ENCODE measurements at places on chromosomes 12 and 14.

DNA sequence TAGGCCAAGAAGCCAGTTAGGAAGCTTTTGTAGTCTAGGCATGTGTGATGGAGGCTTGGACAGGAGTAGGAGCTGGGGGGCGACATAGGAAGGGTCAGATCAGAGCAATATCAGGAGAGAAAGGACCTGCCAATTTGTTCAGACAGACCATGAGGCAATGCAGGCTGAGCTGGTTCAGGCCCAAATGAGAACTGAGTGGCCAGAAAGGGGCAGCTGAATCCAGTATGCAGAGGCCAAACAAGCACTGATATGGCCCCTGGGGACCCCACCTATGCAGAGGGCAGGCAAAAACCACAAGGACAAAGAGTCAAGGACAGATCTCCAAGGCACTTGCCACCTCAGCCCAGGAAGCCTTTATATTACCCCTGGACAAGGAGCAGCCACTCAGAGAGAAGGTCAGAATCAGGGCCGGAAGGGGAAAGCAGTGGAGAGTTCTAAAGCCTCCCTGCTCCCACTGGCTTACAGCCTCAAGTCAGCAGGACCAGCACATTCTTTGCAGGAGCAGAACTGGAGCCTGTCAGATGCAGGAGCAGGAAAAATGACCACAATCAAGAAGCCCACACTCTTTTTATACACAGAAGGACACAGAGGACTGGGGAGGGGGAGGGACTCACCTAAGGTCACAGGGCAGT, 37.2 kb downstream of the CLMN start:
- DNase-seq, result no peak

- DNase-seq, result no peak
These were observed 190.6 kb downstream of the TTC8 start for GRCh38 chr14:89015016-89015415.

- DNase-seq, result no peak
These were observed 91.1 kb downstream of the SRRM4 start for GRCh38 chr12:119072440-119072839.

DNA sequence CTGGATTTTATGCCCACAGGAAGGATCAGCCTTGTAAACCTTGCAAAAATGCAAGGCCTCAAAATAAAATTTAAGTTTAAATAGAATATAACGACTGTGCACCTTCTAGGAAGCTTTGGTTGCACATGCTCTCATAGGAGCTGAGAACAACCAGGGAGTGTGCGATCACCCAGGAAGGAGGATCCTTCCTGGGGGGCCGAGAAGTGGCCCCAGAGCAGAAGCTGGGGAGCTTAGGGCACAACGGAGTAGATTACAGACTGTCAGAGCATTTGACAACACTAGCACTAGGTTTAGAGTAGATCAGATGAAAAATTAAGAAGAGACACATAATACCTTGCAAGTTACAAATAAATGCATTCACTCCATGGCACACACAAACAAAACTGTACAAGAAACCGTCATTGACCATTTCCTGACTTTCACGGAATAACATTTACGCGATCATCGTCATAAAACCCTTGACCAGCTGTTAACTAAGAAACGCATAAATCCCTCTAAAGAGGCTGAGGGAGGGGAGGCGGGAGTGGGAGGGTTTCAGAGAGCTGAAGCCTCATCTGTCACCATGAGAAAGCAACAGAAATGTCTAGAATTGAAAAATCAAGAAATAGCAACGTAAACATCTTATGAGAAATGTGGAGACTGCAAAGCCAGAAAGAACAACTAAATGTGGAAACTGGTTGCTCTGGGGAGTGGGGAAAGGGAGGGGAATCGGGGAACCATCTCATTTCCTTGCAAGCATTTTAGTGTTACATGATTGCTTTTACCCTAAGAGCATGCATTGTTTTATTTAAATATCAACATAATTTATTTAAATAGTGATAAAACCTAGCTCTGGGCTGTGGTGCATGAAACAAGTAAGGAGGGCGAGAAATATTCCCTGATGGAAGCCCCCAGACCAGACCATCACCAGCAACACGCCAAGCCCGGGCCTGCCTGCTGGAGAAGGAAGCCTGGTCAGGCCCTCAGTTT, 13.1 kb upstream of the CCDC85C start:
- no peak for DNase-seq

DNA sequence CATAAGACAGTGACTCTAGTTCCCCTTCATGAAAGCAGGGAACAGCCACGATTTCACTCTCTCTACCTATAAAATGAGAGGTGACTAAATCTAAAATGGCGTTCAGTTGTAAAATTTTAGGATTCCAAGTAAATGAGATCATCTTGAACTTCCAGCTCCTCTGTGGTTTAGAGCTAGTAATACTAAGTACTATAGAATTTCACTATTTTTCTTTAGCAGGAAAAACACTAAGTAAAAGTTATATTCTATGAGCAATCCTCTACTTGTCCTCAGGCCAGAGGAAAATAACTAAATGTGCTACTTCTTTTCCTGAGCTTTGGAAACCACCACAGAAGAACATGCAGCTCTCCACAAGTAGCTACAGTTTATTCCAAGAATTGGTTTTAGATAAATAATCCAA, 55.6 kb downstream of the NIN start:
- no peak for DNase-seq

- DNase-seq, result no peak
These were observed 19.7 kb downstream of the HAL start for GRCh38 chr12:95976416-95976832.

DNA sequence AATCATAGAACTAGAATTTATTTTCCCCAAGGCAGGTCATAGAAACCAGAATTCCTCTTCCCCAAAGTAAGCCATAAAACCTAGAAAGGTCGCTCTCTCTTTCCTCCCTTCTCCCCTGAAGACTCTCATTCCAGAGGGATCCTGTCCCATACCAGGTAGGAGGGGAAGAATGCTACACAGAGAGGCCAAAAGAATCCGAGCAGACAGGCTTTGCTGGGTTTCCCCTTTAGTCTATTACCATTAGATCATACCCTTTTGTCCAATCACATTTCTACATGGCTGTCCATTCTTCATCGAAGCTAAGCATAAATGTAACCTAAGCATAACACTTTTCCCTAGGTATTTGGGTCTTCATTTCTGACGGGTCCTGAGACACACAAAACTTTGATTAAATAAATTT, 204.5 kb downstream of the SPTSSA start:
- no peak for DNase-seq

DNA sequence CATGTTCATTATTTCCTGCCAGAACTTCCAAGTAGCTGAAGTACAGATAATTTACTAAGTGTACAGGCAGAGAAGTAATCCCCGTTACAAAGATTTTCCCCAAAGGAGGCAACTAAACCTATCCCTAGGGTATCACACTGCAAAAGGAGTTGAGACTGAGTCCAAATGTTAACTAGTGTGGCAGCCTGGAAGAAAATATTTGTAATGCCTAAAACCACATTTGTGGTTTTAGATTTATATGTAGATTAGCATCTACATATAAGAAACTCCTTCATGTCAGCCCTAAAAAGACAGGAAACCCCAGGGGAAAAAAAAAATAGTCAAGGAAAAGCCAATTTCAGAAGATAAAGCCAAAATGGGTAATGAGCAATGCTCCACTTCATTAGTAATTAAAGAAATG, 1.4 kb upstream of the RNASE12 start:
- DNase-seq, result no peak

GRCh38 chr14:33793398-33794110, 157.3 kb downstream of the EGLN3 start:
- no peak for DNase-seq

GRCh38 chr12:26150736-26151450, 26.1 kb upstream of the BHLHE41 start:
- DNase-seq, result no peak

GRCh38 chr12:79086541-79087296, 222.1 kb downstream of the SYT1 start:
- no peak for DNase-seq

DNA sequence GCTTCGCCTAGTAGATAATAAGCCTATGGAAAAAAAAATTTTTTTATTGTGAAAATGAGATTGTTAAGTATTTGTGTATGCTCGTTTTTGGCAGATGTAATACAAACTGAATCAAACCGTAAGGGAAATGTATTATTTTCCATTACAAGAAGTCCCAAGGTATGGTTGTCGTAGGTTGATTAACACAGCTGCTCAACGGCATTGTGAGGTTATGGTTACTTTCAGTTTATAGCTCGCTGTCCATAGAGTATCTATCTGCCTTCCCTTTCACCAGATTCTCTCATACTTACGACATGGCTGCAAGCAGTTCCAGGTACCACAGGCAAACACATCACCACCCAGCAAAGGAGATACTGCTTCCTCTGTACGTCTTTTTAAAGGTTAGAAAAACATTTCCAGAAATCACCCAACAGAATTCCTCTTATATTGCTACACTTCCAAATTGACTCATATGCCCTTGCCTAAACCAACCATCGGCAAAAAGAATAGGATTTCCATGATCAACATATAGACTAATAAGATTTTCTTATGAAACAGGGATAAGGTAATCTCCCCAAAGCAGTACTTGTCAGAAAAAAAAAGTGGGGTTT, 338.6 kb downstream of the SYT1 start:
- no peak for DNase-seq

GRCh38 chr12:27304856-27305255, 27.8 kb upstream of the BMAL2 start:
- no peak for DNase-seq

GRCh38 chr14:35133542-35134328, 11.4 kb downstream of the PRORP start:
- no peak for DNase-seq

- DNase-seq, result peak; percentile 25
These were observed 77.6 kb downstream of the CHST11 start for GRCh38 chr12:104534162-104534856.

DNA sequence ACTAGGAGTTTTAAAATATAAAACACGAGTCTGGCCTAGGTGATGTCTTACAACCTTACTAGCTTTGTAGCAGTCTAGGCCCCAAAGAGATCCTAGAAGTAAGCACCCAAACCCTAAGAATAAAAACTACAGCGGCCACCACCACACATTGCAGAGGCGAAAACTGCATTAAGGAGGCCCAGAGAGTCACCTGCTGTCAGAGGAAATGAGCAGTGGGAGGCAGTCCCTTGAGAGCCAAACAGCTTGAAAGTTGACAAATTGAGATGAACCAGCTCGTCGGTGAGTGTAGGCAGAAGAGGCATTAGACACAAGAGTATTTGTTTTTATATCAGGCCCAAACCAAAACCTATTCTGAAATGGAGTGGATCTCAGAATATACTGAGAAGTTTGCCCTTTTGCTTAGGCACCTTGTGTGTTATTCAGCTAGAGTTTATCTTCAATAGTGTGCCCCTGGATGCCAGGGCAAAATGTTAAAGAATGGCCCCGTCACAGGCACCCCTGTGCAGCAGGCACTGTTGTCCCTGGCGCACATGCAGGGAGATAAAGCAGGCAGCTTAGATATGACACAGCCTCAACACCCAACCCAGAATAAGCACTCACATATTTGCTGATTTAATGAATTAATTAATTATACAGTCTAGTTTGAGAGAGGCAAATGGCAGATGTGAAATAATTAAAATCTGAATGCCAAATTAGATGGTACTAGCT, 56.7 kb downstream of the TTC7B start:
- DNase-seq, result no peak

- DNase-seq, result no peak
These were observed 1455.6 kb upstream of the TMEM132C start for GRCh38 chr12:126811391-126811790.

- no peak for DNase-seq
These were observed 256.9 kb downstream of the ATXN7L3B start for GRCh38 chr12:74794522-74794921.

DNA sequence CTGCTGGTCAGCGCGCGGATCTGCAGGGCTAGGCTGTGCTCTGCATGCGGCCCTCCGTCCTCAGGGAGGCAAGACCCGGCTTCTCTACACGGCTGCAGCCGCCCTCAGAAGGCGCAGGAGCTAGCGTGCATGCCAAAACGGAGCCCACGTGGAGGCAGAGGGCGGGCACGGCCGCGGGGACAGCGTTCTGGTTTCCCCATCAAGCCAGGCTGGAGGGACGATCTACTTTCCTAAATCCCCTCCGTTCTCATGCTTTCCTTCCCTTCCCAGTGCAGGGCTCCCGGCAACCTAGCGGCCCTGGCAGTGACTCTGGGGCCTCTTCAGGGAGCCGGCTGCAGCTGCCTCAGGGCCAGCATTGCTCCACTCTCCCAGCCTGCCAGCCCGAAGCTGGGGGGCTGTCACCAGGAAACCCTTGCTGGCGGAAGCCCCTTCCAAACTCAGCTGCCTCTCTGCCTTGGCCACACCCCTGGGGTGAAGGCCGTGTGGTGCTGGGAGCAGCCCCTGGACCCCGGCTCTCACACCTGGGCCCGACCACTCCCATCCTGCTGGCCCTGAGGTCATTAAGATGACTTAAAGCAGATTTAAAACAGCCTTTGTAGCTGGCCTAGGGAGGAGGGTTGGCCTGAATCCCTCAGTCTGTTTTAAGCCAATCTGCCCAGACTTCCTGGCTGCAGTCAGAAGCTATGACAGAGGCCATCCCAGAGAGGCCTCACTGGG, 9.2 kb upstream of the GOLGA3 start:
- no peak for DNase-seq

DNA sequence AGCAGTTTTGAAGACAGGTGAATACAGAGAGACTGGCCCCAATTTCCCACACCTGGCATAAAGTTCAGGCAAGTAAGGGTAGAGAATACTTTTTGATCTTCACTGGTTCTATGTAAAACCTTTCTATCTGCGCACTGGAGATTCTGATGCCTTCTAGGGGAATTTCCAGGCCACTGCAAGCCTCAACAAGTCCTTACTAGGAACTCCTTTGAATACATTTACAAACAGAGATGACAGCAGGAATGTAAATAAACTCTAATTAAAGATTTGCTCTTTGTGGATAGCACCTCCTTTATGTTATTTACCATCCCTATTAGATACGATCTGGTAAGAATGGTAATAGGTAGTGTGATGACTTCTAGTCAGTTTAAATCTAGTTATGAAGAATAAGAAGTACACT, 69.2 kb downstream of the NTN4 start:
- DNase-seq, result no peak

DNA sequence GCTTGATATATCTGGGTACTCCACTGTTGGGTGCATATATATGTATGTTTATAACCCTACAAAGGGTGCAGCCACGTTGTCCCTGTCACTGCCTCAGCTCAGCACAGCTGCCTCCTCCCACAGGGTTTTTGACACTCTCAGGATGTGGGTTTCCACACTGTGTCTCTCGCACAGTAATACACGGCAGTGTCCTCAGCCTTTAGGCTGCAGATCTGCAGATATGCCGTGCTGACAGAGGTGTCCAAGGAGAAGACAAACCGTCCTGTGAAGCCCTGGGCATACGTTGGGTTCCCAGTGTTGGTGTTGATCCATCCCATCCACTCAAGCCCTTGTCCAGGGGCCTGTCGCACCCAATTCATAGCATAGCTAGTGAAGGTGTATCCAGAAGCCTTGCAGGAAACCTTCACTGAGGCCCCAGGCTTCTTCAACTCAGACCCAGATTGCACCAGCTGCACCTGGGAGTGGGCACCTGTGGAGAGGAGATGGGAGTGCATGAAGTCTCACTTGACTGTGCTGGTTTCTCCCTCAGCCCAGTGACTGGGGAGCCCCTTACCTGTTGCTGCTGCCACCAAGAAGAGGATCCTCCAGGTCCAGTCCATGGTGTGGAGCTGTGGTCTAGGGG, 498.7 kb downstream of the TMEM121 start:
- no peak for DNase-seq

Data from Kasumi-1 (cell line).